Smooth muscle cell of trachea (primary cell): ENCODE measurements at places on chromosomes 5 and 9. TPM values are rescaled to one million over a fixed set of nuclear protein-coding genes. Genes with fewer than 3 reads are reported as not detected.

LIX1 gene
- total RNA-seq: not detected in 2 replicates

KIF12 gene
- under 0.01 TPM in 1 of 2 replicates, not detected in the other for total RNA-seq

NR3C1 gene
- 102 and 122 TPM in 2 replicates for total RNA-seq

SPINK13 gene
- not detected in 2 replicates for total RNA-seq

EDIL3 gene
- 23.9 and 40.4 TPM in 2 replicates for total RNA-seq

SNCAIP gene
- total RNA-seq: under 0.01 and 0.66 TPM in 2 replicates

PRELID1 gene
- total RNA-seq: 72.8 and 136 TPM in 2 replicates

GFI1B gene
- total RNA-seq: 0.17 TPM in 1 of 2 replicates, not detected in the other

HEMGN gene
- not detected in 2 replicates for total RNA-seq

QRFP gene
- total RNA-seq: not detected in 2 replicates

GALNT10 gene
- total RNA-seq: 35.3 and 45.0 TPM in 2 replicates

GPR151 gene
- total RNA-seq: not detected in 2 replicates

BTNL8 gene
- total RNA-seq: not detected in 2 replicates

MCTP1 gene
- total RNA-seq: 4.8 and 15.7 TPM in 2 replicates

CD274 gene
- total RNA-seq: 3.2 and 3.3 TPM in 2 replicates

MIER3 gene
- total RNA-seq: 11.9 and 37.4 TPM in 2 replicates

FBP1 gene
- total RNA-seq: not detected in 2 replicates
